Activated T-helper 1 cell treated with anti-CD3 and anti-CD28 coated beads, Interleukin-2, amount 50 U/mL, for 16 hours (primary cell): ENCODE measurements at places on chromosomes 13 and 19.
A peak's percentile ranks its signal among the peaks of the same experiment; 100 is the strongest.

DNA sequence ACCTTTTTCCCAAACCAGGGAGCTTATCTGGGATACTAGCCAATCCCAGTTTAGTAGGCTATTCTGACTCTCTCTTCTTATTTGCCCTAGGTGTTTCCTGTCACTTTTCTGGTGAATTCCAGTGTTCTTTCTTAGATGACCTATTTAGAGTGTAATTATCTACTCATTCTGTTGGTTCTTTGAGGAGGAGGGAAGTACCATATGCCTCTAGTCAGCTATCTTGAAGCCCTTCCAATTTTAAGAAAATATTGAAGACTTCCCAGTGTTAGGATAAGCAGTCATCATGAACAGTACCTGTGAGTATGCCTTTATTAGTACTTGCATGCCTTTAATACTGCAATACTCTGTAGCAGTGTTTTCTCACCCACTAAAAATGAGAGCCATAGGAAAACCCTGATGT is 724.3 kb upstream of the SLITRK1 start:
- no peak for DNase-seq

DNA sequence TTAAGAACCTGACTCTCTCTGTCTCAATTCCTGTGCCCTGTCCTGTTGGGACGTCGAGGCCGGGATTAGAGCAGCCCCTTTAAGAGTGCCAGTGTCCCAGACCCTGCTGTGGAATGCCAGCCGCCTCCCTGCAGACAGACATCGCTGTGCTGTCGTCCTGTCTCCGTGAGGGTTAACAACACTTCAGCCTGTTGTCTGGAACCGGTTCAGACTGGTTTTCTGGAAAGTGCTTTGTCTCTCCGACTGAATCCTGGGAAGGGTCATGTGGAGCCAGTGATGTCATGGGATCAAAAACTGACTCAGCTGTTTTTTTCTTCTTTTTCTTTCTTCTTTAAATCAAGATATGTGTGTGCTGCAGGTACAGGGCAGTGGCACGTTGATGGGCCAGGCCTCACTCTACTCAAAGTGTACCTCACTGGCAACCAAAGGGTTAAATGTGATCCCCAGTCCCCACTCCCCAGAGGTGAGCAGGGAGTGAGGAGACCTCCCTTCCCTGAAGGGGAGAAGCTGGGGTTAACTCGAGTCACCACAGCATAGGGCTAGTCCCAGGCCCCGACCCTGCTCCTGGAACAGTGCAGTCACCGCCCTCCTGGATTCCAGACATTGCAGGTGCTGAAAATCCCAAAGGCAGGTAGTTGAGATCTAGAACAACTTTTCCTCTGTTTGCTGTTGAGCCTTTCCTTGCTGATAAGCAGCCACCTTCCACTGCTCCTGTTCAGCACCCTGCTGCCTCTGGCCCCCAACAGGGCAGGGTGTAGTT is 50.8 kb downstream of the TSSK6 start:
- DNase-seq: no peak

GRCh38 chr13:114099191-114099590 is 33.2 kb downstream of the RASA3 start:
- no peak for DNase-seq

- no peak for DNase-seq
Observed at GRCh38 chr19:51142119-51142518, at the start of gene SIGLEC7. SIGLEC7 (plus strand) TSS chr19:51142301; CDS start chr19:51142370, 69 bp downstream.

DNA sequence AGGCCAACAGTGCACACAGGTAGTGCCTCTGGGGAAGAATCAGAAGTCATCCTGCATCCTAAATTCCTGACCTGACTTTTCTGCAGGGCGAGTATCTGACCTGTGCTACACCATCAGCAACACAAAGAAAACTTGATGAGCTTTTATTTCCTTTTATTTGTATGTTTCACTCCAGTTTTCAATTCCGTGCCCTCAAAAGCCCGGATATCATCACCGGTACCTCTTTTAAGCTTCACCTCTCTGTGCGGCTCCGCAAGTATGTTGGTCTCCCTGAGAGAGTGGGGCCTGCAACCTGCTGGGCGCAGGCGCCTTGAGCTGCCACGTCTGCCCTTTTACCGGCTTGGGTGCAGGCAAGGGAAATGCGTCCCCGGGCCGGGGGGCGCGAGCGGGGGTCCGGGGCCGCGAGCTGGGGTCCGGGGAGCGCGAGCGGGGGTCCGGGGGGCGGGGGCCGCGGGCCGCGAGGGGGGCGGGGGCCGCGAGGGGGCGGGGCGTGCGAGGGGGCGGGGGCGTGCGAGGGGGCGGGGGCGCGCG is 4.3 kb upstream of the DUXA start:
- DNase-seq: peak; percentile 11

GRCh38 chr19:55580628-55581144 is at the start of gene ZNF579:
ZNF579 (minus strand) TSS chr19:55580848; CDS start chr19:55579639, 1,209 bp downstream.
- peak; percentile 42 for DNase-seq

- DNase-seq: no peak
Observed at GRCh38 chr19:51020988-51021651, 1.6 kb upstream of the KLK10 start.

GRCh38 chr13:49279112-49279511 is 31.4 kb downstream of the CDADC1 start:
- DNase-seq: no peak

- no peak for DNase-seq
Observed at GRCh38 chr13:49308921-49309408, 61.2 kb downstream of the CDADC1 start.

DNA sequence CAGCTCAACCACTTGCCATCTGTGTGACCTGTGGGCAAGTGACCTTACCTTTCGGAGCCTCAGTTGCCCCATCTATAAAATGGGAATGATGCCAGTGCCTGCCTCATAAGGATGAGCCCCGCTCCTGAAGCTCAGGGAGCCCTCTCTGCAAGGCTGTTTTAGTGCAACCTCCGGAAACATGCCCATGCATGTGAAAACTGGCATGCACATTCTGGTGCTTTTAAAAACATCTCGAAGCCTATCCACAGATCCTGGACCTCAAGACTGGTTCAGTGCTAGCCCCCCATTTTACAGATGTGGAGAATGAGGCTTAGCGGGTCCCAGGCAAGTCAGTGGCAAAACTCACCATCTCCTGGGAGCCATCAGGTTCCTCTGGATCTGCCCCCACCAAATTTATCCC is 5.6 kb downstream of the CADM4 start:
- no peak for DNase-seq

DNA sequence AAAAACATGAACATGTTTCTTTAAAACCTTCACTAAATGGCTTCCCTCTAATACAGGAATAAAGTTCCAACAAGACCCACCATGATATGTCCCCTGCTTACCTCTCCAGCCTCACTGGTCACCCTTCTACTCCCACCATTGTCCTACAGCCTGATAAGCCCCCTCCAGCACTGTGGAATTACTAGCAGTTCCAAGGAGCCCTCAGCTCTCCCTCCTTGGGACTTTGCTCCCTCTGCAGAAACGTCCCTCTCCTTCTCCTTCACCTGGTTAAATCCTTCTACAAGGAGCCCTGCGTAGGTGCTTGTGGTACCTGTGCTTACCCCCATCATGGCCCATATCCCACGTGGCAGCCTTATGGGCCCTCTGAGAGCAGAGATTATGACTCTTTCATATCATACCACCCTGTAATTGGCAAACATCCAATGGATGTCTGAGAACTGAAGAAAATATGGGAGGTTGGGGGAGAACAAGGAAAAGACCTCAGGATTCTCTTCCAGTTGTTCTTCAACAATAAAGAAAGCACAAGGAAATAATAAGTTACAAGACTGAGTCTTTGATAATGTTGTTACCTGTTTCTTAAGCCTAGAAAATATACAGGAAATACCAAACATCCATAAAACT is 26.1 kb upstream of the DOCK9 start:
- DNase-seq: no peak

GRCh38 chr13:34344816-34345215 is 526.9 kb downstream of the RFC3 start:
- DNase-seq: no peak

GRCh38 chr19:6098574-6098973 is 11.7 kb downstream of the RFX2 start:
- DNase-seq: no peak

DNA sequence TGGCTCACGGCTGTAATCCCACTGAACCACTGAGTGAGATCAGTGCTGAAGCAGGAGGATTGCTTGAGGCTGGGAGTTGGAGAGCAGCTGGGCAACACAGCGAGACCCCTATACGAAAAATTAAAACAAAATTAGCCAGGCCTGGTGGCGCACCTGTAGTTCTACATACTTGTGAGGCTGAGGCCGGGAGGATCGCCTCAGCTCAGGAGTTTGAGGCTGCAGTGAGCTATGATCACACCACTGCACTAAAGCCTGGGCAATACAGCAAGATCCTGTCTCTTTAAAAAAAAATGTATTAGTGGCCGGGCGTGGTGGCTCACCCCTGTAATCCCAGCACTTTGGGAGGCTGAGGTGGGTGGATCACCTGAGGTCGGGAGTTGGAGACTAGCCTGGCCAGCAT is 6.3 kb upstream of the SELENOV start:
- DNase-seq: no peak

DNA sequence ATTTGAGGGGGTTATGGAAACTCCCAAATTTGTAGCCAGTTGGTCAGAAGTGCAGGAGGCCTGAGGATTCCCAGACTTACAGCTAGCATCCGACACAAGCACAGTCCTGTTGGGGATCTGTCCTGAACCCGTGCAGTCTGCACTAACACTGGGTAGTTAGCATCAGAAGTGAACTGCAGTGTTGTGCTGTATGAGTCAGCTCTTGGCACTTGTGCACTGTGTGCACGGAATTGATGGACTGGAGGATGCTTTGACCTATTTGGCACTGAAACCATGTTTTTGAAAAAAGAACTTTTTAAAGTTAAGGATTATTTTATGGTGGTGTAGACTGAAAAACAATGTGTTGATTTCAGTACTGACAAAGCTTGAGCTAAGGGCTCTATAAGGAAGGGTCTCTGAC is 279.0 kb downstream of the NHLRC3 start:
- DNase-seq: no peak

- no peak for DNase-seq
Observed at GRCh38 chr19:5677136-5677535, 3.2 kb downstream of the MICOS13 start.
